Head of caudate nucleus (tissue), 42 donors: ENCODE measurements at places on chromosomes 11 and 22.
A peak's percentile ranks its signal among the peaks of the same experiment; 100 is the strongest.

- no peak for DNase-seq
Measured at GRCh38 chr22:37514526-37515051, 4.6 kb downstream of the CARD10 start.

DNA sequence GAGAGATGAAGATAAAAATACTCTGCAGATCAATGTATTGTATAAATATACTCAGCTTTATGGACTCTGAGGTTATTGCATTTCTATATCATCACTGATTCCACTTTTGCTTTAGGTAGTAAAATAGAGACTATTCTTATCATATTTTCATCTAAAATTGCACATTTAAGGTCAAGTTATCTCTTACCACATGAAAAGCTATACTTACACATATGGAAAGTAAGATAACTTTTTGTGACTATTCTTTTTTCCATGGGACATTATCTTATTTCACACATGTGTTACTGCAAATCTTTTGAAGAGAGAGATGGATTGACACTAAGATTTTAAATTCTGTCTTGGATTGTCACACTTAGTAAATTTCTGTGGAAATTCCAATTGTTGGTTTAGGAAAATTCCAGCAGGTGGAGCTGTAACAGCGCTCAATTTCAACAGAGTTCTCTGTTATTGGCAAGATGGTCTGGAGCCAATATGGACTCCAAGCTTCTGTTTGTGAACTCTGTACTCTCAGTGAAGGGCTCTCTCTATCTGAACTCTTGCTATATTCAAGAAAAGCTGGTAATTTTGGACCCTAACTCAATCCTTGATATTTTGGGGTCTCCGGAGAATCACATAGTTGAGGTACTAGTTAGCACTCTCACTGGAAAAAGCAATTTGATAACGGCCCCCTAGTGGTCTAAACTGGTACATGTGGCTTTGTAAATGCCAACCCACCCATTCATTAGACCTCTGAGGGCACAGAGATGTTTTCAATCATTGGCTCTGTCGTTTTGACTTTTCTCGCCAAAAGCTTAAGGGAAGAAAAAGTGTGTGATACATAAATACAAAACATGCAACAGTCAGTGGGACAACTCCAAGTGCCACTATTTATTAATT lies 429.7 kb downstream of the ETS1 start:
- no peak for DNase-seq

DNA sequence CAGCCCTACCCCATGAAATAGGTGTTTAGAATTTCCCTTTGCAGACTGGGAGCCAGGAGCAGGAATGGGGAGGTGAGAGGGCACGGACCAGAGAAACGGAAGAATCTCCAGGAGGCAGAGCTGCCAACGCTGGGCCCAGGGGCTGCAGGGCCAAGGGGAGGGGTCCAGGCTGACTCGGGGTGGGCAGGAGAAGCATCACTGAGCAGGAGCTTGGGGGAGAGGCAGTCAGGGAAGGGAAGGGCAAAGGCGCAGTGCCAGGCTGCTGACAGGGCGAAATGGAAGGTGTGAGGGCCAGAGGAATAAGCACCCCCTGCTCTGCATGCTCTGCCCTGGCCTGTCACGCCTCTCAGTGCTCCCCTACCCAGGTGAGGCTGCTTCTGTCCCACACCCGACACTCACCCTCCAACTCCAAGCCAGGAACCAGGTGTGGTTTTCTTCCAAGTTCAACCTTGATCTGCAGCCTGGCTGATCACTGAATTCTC lies 14.5 kb downstream of the LRRC32 start:
- DNase-seq, result no peak

DNA sequence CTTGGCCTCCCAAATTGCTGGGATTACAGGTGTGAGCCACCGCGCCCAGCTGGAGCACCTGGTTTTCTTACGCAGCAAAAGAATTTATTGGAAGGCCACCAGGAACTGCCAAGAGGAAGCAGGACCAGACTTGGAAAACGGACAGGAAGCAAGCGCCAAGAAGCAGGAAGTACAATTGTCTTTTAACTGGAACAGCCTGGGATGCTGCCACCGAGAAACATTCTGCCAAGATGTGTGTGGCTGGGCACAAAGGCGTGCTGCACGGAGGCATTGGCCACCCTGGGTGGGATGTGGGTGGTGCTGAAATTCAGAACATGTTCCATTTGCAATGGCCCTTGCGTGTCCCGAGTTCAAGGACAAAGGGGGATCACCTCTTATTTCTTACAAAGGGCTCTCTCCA lies 15.4 kb downstream of the SLC3A2 start:
- DNase-seq, result no peak

DNA sequence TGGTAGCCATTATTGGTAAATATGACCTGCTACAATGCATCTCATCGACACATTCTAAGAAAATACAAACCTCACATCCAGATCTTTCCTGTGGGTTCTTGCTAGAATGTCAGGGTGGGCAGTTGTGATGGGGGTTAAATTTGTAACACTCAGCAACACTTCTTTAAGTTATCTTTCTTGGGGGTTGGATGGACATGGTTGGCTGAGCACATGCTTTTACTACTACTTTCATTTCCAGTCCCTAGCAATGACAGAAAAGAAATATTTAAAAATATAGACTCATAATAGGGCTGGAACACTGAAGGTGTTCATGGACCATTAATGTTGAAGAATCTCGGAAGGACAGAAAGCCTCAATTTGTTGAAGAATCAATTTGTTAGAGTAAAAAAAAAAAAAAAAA lies 57.6 kb downstream of the APOL3 start:
- no peak for DNase-seq

DNA sequence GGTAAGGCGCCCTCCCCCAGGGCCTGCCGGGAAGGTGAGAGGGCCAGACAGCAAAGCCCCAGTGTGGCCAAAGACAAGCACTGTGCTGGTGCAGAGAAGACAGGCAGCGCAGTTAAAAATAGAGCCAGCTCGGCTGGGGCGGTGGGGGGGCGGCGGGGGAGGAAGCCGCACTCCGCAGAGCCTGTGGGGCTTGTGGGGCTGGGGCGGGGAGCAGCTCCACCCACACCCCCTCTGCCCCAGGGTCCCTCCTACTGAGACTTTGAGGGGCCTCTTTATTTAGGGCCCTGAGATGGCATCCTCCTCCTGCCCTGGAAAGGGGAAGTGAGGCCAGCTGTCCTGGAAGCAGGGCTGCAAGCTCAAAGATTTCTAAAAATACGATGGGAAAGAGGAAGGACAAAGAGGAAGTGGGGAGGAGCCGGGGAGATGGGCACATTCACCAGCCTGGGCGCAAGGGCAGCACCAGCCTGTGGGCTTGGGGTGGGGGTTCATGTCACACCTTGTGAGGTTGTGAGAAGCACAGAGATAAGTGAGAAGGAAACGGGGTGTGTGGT lies 2.6 kb downstream of the CYTH4 start:
- DNase-seq, result peak; percentile 12

GRCh38 chr11:14094481-14095037 lies 132.0 kb downstream of the SPON1 start:
- no peak for DNase-seq

DNA sequence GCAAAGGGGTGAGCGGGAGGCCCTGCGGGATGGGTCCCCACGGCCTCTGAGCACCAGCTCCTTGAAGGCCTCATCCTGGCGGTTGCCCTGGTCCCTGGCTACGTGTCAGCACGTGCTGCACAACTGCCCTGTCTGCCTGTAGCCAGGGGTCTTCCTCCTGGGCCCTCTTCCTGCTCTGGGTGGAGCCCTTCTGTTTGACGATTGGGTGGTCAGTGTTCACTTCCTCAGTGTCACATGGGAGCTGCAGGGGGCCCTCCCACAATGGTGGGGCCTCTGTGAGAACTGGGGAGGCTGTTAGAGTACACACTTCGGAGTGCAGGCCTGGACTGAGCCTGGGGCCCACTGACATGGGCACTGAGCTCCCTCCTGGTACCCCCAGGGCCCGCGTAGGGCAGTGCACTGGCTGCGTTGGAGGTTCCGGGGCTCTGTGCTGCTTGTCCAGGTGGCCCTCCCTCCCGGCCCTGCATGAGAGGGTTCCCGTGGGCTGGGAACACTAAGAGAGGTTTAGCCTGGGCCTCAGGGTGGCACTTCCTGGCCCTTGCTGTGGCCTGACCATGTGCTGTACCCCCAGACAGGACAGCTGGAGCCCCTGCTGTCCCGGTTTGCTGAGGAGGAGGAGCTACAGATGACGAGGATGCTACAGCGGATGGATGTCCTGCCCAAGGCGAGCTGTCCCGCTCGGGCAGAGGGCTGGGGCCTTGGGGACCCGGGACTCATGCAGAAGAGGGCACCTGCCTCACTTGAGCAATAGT lies 13.8 kb downstream of the DGCR6L start:
- DNase-seq, result no peak

- no peak for DNase-seq
Measured at GRCh38 chr11:69052343-69053168, 3.8 kb downstream of the TPCN2 start.

- DNase-seq, result no peak
Measured at GRCh38 chr11:73318501-73319011, 10.5 kb downstream of the ARHGEF17 start.

GRCh38 chr11:124238512-124238911 lies 2.4 kb upstream of the OR8G1 start:
- DNase-seq, result no peak

- DNase-seq, result peak; percentile 53
Measured at GRCh38 chr11:116881143-116881542, 43.7 kb upstream of the APOA1 start.

DNA sequence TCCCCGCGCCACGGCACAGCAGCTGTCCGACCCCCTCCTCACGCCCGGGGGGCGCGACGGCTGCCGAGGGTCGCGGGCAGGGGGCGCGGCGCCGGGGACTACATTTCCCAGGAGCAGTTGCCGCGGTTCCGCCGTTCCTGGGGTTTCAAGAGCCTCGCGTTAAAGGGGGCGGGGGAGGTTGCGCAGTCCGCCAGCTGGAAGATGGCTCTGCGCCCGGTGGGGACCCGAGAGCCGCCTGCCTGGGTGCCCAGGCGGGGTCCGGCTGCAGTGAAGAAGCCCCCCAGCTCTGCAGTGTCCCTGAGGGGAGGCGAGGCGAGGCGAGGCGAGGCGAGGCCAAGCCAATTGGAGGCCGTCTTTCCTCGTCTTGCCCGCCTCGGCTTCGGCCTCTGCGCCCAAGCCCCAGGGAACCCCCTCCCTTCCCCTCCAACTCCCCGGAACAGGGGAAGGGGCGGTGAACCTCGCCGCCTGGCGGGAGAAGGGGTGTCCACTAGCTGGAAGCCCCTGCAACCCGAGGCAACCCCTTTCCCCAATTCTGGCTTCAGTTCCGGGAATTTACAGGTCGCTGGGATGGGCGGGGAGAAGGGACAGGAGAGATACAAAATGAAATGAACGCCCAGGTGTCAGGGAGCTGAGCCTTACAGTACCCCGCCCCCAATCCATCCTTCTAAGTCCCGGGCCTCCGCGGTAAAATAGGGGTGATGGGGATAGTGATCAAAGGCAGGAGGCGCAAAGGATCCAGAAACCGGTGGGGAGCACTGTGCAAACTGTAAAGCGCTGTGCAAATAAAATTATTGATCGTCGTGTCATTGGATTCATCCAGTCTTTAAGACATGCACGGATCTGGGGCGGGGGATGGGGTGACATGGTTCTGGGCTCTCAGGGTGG lies 5.2 kb upstream of the GCAT start:
- DNase-seq, result peak; percentile 74

DNA sequence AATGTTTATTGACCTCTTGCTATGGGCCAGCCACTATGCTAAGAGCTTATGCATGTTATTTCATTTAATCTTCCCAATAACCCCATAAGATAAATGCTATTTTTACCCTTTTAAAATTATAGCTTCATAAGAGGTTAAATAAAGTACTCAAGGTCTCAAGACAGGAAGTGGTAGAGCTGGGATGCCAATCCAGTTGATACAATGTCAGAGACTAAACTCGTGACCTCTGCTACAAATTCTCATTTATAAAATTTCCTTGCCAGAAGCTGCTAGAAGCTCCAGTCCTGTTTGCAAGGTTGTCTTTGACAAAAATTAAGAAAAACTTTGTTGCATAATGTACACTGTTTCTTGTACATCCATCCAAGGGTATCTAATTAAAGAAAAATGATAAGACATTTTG lies 265.9 kb upstream of the MPPED2 start:
- no peak for DNase-seq

- DNase-seq, result no peak
Measured at GRCh38 chr22:36455571-36456463, 25.6 kb downstream of the TXN2 start.

DNA sequence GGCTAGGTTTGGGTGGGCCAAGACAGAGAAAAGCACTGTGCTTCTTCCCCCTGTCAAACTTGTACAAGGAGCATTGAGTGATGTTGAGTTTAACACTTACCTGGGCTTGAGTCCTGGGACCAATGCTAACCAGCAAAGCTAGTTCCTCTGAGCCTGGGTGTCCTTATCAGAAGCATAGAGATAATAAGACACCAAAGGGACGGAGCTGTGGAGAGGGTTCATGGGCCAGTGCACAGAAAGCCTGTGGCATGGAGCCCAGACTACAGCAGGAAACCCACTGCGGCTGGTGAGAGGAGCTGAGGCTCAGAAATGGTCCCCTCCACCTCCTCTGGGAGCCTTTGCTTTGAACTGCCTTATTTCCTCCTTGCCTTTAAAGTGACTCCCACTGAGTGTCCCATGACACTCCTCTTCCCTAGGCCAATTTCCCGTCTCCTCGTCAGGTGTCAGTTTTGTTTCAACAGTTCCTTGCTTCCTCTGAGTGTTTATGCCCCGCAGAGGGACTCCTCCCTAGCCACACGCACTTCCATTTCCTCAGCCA lies 9.4 kb downstream of the SLCO2B1 start:
- no peak for DNase-seq

GRCh38 chr11:37484298-37484697 lies 886.3 kb upstream of the RAG2 start:
- DNase-seq, result no peak

DNA sequence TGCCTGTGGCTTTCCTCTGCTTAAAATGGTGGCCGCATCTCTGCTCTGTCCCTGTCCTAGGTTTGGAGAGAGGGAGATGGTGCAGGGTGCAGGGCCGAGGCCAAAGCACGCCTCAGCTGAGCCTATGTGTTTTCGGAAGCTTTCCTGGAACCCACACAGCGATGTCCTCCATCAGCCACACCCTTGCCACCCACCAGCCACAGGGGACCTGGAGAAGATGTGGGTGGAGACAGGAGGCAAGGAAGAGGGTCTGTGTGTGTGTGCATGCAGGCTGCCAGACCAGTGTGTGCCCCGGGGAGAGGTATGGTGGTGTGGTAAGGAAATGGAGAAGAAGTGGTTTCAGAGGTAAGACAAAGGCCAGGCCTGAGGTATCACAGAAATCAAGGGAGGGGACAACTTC lies 155.7 kb downstream of the TBC1D22A start:
- no peak for DNase-seq

DNA sequence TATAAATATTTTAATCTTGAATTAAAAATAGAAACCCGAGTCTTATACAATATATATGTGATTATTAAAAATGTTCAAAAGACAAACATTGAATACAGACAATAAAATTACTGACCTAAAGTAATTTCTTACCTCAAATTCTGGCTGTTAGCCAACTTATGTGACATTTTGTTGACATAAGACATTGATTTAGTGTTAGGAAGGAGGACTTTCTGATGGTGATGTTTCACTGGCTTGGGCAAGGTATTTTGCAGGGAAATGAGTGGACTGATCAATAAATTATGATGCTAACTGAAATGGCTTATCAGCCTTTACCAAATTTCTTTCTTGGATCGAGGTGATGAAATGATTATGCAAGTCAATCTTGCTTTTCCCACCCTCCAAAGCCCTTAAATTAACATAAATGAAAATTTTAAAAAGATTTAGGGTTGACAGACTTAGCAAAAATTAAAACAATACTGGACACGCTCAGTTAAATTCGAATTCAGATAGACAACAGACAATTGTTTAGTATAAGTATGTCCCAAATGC lies 33.2 kb upstream of the FZD4 start:
- no peak for DNase-seq
